Muscle of back (tissue), 13 donors: ENCODE measurements at places on chromosomes 2 and 18. TPM values are rescaled to one million over a fixed set of nuclear protein-coding genes. Genes with fewer than 3 reads are reported as not detected.

Gene SERPINB4
- not detected for polyA plus RNA-seq

Gene AAK1
- 17.7 TPM for polyA plus RNA-seq

- DNase-seq, result no peak
Measured at GRCh38 chr2:233233618-233234230, 17.7 kb upstream of the ATG16L1 start.

DNA sequence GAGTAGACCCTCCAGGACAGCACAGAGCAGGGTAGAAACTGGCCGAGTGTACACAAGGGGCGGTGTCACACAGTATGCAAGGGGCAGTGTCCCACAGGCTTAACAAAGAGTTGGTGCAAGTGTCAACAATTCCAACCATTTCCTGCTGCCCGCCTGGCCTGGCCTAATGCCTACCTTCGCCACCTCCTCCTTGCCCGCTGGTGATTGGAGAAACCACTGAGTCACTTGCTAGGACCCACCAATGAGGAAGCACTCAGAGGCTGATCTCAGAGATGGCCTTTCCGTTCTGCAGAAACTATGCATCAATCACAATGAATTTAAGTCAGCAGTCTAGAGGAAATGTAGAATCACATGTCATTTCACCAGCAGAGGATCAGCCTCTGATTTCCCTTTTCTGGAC is 263.3 kb upstream of the PKDCC start:
- no peak for DNase-seq

- DNase-seq, result peak; percentile 11
Measured at GRCh38 chr2:181459621-181460021, 2.4 kb downstream of the ITGA4 start.

- DNase-seq, result peak; percentile 95
Measured at GRCh38 chr2:27380626-27381545, at the start of gene ZNF513. Gene ZNF513, minus strand, starts transcription at chr2:27380734. Its CDS starts 208 bp downstream, at chr2:27380526.

- DNase-seq, result no peak
Measured at GRCh38 chr18:60082790-60083189, 183.0 kb downstream of the PMAIP1 start.

DNA sequence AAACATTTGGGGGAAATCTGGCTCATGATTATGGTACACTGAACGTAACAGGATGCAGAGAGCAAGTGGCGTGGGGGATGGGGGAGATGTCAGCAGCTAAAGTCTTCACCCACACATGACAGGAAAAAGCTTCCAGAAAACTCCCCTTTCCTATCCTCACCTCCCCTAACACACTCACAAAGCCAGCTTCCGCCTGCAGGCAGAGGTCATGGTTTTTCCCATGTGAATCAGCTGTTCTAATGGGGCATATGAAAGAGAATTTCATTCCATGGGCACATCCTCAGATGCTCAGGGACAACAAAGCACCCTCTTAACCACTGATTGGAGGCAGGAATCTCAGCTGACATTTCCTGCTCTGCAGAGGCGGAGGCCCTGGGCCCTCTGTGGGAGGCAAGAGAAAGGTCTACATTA is 129.1 kb downstream of the TSN start:
- no peak for DNase-seq

GRCh38 chr2:222930862-222931261 is 70.0 kb downstream of the ACSL3 start:
- DNase-seq, result no peak

DNA sequence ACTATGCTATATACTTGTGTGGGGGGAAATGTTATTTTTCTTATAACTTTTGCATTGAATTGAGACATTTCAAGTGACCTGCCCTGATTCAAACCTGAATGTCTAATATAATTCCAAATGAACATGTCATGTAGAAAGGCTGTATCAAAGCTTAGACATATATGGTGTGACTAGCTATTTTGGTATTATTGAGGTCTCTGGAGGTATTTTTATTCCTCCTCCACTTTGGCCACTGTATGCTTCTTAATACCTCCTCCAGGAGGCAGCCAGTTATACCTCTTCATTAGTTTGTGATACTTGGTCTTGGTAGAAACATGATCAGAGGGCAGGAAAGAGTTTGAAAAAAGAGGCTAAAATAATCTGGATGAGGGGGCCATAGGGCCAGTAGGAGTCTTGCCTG is 217.1 kb downstream of the TCF4 start:
- DNase-seq, result no peak

DNA sequence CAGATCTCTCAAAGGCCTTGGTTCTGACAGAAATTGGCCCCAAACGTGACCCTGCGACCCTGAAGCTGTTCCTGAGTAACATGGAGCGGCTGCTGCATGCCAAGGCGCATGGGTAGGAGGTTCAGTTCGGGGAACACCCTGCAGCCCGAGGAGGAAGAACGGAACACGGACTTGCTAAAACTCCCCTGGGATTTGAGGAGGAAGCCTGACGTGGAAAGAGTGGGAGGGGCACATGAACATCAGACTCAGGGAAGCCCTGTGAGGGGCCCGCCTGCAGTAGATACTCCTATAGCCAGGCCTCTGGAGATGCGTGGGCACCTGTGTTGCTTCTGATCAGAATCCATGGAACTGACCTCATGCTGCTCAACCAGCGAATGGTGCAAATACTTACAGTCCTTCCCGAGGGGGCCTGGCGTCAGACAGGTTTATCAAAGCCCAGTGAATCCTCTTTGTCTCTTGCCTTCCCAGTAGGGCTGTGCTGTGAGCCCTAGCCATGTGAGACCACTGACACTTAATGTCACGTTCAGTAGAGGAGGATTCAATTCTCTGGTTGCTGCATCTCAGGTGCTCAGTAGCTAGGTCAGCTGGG is 46.8 kb downstream of the IMPA2 start:
- no peak for DNase-seq

- no peak for DNase-seq
Measured at GRCh38 chr2:70081221-70081620, 6.1 kb upstream of the PCBP1 start.

DNA sequence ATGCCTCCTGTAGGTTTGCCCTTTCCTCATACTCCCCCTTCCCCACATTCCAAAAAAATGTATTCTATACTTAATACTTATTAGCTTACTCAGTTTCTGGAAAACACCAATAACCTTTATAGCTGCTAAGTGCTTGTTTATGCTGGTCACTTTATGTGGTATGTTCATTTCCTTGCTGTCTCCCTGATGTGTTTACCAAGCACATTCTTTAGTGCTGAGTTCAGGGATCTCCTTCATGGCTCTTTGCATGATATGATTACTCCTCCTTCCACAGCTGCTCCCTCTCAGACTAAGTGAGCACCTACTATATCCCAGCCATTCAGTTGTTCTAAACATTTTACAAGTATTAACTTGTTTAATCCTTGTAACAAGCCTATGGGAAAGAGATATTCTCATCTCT is 698.3 kb upstream of the FANCL start:
- no peak for DNase-seq
